ENCODE measurements at places on chromosomes 11 and 22.

- no peak for DNase-seq
Observed at GRCh38 chr11:58938398-58938797, 890 bp upstream of the GLYATL1 start.

DNA sequence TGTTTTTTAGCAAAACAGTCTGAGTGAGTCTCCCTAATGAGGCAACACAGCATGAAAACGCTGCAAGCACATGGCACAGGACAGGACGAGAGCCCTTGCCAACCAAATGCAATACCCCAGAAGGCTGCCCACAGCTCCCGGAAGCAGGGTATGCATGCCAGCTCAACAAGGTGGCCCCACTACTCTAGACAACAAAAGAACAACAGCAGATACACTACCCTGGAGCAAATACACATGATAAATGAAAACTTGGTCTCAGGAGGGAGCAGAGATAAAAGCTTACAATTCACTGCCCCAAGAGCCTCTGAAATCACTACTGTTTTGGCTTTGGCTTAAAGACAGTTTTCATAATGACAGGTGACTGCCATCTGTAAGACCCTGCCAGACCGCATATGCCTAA, 785.4 kb upstream of the API5 start:
- no peak for DNase-seq

DNA sequence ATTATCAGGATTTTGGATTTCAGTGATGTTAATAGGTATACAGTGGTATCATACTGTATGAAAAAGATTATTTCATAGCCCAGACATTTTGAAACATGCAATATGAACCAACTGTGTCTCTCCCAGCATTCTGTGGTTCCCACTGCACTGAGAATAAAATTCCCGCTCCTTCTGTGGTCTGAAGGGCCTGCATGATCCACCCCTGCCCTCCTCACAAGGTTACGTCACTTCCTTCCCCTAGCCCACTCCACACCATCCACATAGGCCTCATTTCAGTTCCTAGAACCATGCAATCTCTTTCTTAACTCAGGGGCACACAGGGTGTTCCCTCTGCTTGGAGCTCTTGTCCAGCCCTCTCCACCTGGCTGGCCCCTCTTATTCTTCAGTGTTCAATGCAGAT, 103.1 kb downstream of the TSPAN18 start:
- DNase-seq = no peak

- no peak for DNase-seq
Observed at GRCh38 chr11:11272254-11272653, 80.8 kb downstream of the CSNK2A3 start.

GRCh38 chr11:134275534-134276395, at the start of gene GLB1L3:
Gene GLB1L3, plus strand, starts transcription at chr11:134276379. Its CDS starts 362 bp downstream, at chr11:134276741.
- DNase-seq = no peak

DNA sequence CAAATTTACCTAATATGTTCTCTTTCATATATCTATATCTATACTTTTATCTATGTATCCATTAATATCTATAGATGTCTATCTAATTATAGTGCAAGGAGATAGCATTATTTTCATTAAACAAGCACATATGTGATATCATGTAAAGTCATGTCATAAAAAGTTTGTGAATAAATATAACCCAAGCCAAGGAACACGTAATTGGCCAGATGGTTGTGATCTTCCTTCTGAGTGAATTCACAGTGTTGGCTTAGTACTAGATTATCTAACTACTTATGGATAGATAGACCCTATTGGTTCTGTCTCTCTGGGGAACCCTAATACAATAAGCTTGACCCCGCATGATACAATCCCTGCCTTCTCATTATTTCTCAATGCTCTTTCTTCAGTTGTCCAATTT, 484.4 kb downstream of the LRRC4C start:
- no peak for DNase-seq

DNA sequence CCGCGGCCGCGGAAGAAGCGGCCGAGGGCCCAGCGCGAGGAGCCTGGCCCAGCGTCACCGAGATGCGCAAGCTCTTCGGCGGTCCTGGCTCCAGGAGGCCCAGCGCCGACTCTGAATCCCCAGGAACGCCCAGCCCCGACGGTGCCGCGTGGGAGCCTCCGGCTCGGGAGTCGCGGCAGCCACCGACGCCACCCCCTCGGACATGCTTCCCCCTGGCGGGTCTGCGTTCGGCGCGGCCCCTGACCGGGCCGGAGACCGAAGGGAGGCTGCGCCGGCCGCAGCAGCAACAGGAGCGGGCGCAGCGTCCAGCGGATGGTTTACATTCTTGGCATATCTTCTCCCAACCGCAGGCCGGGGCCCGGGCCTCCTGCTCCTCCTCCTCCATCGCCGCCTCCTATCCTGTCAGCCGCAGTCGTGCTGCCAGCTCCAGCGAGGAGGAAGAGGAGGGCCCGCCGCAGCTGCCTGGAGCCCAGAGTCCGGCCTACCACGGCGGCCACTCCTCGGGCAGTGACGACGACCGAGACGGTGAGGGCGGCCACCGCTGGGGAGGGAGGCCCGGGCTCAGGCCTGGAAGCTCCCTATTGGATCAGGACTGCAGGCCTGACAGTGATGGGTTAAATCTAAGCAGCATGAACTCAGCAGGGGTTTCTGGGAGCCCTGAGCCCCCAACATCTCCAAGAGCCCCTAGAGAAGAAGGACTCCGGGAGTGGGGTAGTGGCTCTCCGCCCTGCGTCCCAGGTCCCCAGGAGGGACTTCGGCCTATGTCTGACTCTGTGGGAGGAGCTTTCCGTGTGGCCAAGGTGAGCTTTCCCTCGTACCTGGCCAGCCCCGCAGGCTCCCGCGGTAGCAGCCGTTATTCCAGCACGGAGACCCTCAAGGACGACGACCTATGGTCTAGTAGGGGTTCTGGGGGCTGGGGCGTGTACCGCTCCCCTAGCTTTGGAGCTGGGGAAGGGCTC, 1.2 kb downstream of the ARHGEF17 start:
- DNase-seq = peak; percentile 78

- no peak for DNase-seq
Observed at GRCh38 chr11:91926965-91927364, 297.7 kb upstream of the FAT3 start.

DNA sequence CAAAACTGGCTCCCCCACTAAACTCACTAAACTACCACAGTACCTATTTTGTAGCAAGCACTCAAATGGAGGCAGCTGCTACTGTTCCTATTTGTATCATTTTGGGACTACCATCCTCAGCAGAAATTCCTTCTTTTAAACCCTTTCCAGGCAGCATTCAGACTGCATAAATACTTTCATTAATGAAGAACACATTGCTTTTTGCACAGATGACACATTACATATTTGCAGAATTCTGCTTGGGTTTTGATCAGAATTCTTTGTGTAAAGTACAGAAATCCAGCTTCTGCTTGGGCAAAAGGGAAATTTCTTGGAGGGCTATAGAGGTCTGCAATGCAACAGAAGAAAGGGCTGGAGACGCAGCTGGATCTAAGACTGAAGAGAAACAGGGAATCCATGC, 24.2 kb downstream of the RBX1 start:
- DNase-seq = no peak

GRCh38 chr22:20055144-20055543, 24.9 kb upstream of the DGCR8 start:
- DNase-seq = no peak

DNA sequence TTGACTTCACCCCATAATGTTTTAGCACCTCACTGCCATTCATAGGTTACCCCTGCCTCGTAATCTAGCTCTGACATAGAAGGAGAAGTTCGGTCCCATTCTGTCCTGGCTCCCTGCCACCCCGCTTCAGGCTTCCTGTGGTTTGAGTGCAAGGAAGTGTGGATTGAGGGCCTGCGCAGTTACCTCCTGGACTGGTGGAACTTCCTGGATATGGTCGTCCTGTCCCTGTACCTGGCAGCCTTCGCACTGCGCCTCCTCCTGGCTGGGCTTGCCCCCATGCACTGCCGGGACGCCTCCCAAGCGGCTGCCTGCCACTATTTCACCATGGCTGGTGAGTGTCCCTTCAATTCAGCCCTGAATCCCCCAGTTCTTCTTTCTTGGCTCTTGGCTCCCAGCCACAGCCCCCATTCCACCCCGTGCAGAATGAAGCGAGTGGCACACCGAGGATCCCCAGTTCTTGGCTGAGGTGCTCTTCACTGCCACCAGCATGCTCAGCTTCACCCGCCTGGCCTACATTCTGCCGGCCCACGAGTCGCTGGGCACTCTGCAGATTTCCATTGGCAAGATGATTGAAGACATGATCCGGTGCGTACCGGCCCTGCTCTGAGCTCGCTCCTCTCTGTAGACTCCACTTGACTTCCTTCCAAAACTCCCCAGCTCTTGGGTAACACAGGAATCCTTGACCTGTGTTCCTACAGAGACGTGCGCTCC, 15.4 kb downstream of the ART5 start:
- no peak for DNase-seq
